NCI-H524 treated with DMSO at 0.1 percent for 48 hours (cell line): ENCODE measurements at places on chromosomes 7 and 10.

DNA sequence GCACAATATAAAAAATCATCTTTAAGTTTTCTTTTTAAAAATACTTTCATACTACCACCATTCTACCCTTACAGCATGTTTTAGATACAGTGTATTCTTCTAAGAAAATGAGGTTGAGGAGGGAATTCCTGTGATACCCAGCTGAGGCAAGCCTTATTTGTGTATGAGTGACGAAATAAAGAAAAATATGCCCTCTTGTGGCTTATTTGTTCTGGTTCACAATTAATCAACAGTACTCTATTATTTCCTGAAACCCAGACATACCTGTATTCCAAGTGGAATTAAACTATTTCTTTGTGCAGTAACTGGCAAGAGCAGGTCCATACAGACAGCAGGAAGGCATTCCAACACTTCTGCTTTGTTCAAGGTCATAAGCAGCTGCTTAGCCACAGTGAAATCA, 4.5 kb upstream of the SEMA3D start:
- DNase-seq: no peak

DNA sequence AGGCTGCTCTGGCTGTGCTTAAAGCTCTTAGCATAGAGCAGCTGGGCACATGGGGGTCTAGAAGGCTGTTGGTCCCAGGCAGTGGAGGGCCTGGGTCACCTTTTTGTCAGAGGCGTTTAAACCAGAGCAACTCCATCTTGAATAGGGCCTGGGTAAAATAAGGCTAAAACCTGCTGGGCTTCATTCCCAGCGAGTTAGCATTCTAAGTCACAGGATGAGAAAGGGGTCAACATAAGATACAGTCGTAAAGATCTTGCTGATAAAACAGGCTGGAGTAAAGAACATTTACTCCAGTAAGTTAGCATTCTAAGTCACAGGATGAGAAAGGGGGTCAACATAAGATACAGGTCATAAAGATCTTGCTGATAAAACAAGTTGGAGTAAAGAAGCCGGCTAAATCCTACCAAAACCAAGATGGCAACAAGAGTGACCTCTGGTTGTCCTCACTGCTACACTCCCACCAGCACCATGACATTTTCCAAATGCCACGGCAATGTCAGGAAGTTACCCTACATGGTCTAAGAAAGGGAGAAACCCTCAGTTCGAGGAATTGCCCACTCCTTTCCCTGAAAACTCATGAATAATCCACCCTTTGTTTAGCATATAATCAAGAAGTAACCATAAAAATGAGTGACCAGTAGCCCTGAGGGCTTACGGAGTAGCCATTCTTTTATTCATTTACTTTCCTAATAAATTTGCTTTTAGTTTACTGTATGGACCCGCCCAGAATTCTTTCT, 96.8 kb upstream of the PCBD1 start:
- DNase-seq: no peak

GRCh38 chr7:15753887-15754579, 67.5 kb upstream of the MEOX2 start:
- DNase-seq: no peak

DNA sequence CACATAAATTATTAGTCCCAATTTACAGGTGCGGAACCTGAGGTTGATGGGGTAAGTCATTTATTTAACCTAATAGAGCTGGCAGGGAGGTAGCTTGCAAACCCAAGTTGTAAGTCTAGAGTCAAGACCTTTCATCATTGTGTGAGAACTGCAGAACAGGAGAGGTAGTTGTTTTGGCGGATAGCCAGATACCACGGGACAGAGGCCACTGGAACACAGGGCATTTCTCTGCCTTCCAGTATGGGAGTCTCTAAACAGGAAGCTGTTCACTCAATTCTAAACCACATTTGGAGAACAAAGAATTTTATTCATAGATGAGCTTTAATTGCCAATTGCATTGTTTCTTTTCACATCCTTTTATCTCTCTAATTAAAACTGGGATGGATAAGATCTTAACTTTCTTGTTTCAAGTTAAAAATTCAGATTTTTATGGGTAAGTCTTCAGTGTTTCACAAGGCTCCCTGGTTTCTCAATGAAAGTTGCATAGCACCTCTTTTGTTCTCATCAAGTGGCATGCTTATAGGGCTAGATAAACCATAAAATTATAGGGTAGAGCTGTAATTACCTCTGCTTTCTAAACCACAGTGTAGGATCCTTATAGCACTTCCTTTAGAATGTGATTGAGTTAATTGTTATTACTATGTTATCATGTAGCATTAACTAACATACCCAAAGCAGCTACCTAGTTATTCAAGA, 489.0 kb downstream of the GATA3 start:
- DNase-seq: no peak

DNA sequence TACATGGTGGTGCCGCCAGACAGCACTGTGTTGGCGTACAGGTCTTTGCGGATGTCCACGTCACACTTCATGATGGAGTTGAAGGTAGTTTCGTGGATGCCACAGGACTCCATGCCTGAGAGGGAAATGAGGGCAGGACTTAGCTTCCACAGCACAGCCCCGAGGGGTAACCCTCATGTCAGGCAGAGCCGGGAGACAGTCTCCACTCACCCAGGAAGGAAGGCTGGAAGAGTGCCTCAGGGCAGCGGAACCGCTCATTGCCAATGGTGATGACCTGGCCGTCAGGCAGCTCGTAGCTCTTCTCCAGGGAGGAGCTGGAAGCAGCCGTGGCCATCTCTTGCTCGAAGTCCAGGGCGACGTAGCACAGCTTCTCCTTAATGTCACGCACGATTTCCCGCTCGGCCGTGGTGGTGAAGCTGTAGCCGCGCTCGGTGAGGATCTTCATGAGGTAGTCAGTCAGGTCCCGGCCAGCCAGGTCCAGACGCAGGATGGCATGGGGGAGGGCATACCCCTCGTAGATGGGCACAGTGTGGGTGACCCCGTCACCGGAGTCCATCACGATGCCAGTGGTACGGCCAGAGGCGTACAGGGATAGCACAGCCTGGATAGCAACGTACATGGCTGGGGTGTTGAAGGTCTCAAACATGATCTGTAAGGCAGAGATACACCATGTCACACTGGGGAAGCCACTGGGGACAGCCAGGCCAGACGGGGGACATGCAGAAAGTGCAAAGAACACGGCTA, 104.6 kb upstream of the TNRC18 start:
- DNase-seq: no peak

- DNase-seq: no peak
Measured at GRCh38 chr10:31757831-31758230, 170.8 kb downstream of the ARHGAP12 start.

GRCh38 chr10:103540722-103541121, 47.2 kb downstream of the NEURL1 start:
- no peak for DNase-seq

GRCh38 chr10:48745662-48746245, 61.1 kb downstream of the WDFY4 start:
- DNase-seq: no peak

DNA sequence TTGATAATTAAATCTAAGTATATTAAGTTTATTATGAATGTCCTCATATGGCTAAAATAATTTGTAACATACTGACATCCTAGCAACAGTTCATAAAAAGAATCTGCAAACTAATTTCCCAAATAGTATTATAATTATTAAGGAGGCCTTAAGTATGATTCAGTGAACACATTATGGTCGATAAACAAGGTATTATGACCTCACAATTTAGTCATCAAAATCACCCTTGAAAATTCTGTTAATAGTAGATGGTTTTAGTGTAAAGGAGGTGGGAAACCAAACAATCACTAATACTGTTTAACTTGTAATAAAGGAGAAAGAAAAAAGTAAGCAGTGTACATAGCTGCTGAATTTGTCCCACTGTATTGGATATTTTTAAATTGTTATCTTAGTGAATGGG, 2.1 kb downstream of the ETV1 start:
- DNase-seq: no peak

DNA sequence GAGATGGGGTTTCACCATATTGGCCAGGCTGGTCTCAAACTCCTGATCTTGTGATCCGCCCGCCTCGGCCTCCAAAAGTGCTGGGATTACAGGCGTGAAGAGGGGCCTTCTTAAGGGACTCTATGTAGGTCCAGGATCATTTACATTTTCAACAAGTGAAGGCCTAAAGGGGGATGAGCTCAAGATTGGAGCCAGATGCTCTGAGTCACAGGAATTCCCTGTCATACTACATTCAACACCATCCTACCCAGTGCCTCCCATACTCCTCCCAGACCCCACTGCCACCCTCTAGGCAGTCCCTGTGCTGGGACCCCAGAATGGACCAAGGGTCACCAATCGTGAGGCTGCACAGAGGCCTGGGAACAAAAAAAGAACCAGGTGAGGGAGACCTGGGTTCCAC, 29.9 kb downstream of the CYTH3 start:
- DNase-seq: no peak

DNA sequence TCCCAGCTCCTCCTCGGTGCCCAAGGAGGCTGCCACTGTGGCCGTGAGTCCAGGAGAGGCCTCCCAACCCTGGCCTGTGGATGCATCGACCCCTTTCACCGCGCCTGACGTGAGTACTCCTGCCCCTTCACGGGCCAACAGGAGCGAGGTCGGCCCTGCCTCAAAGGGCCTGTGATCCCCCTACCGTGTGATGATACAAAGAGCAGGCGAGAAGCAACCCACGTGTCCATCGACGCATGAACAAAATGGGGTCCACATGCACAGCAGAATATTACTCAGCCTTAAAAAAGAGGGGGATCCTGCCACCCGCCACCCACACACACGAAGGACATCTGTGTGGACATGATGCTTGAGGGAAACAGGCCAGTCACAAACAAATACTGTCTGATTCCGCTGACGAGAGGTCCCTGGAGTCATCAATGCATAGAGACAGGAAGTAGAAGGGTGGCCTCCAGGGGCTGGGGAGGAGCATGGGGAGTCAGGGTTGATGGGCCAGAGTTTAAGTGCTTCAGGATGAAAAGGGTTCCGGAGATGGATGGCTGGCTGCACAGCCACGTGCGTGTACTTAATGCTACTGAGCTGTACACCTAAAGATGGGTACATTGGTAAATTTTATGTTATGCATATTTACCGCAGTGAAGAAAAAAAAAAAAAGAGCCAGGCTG, 151.9 kb downstream of the PRKAG2 start:
- no peak for DNase-seq

DNA sequence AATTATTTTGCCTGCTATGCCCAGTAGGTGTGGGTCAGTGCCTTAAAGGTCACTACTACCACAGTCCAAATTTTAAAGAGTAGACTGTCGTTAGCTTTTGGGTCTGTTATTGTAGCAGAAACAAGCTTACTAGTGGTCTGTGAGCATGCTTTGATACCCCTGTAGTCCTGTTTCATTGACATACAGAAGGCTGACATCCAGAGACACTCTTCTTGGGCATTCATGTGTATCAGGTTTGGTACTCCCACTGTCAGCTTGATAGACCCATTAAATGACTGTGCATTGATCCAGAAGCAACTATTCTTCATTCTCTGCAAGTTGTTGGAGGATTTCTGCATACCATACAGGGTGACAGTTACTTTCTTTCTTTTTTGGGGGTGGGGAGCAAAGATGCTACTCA, 884.4 kb upstream of the CELF2 start:
- DNase-seq: no peak

DNA sequence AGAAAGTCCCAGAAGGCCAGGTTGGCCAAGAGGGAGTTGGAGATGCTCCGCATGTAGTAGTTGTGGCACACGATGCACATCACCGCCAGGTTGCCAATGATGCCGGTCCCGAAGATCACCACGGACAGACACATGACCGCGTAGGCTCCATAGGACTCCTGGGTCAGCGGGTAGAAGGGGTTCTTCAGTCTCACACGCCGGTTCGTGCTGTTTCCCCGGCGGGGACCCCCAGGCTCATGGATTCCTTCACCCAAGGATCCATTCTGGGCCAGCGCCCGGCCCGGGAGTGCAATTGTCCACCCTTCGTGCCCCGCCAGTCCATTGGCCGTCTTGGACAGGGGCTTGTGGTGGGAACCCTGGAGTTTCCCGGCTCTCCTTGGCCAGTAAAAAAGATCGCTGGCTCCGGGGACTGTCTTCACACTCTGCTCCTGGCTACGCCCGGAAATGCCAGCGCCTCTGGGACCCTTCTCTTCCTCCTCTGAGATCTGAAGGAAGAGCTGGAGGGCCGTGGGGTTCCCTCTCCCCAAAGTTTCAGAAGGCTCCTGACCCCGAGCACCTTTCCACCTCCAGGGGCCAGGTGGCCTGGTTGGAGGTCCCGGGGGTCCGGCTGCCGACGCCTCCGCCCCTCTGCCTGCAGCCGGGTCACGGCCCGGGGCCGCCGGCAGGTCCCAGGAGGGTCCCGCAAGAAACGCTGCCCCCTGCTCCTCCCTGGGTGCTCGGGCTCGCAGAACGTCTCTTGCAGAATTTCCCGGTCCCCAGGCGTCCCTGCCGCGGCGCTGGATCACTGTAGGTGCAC, 1.3 kb downstream of the GPR37 start:
- DNase-seq: no peak

- DNase-seq: no peak
Measured at GRCh38 chr7:28044825-28045224, 135.8 kb downstream of the JAZF1 start.

- DNase-seq: no peak
Measured at GRCh38 chr7:110420788-110421187, 670.1 kb upstream of the LRRN3 start.

DNA sequence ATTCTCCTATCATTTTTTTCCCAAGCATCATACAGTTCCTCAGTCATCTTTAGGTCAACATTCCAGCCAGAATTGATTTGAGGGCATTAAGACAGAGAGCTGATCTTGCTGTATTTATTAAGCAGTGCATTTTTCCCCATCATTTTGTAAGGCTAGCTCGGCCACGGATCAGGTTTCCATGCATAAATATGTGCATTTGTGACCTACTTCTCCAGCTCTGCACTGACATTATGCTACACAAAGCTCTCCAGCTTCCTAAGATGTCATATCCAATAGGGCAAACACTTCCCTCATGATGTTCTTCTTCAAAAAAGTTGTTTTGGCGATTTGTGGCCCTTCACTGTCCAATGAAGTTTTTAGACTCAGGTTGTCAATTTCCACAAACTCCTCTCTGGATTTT, 202.6 kb downstream of the C7orf25 start:
- no peak for DNase-seq

- DNase-seq: no peak
Measured at GRCh38 chr7:132450188-132450587, 126.1 kb downstream of the PLXNA4 start.

DNA sequence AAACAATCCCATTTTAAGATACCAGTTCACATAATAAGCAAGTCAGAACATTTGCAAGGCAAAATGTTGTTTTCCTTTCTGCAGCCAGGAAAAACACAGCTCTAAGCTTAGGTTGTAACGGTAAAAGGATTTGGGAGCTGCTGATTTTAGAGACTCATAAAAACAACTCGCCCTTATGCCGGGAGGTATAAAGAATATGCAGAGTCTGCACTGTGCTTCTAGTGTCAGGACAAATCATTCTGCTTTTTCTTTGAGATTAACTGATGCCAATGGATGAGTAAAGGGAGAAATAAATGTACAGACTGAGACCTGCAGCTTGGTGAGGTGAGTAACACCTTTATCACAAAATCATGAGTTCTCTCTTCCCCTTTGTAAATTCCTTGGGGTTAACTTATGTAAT, 2.0 kb upstream of the SFR1 start:
- DNase-seq: no peak

DNA sequence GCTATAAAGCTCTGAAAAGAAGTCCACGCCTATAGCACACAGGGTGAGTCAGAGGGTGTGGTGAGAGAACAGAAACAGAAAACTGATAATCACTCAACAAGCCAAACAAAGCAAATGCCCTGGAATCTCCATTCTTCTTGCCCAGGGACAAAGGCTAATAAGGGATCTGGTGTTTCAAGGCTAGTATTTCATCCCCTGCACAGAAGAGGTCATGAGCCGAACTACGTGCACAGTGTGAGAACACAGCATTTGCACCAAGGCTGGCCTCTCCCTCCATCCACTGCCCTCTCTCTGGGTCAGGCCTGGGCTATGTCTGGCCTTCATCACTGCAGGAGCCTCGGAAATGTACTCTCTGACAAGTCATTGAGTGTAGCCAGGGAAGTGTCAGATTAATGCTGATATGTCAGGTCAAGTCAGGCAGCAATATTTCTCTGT, 42.7 kb downstream of the PRR15 start:
- DNase-seq: no peak
